Thyroid gland (tissue), 4 donors: ENCODE measurements at places on chromosomes 12 and 14. TPM values are rescaled to one million over a fixed set of nuclear protein-coding genes. Genes with fewer than 3 reads are reported as not detected.

HOXC5 gene
- total RNA-seq: 0.27 TPM

GZMB gene
- 0.45 TPM for total RNA-seq

DNA sequence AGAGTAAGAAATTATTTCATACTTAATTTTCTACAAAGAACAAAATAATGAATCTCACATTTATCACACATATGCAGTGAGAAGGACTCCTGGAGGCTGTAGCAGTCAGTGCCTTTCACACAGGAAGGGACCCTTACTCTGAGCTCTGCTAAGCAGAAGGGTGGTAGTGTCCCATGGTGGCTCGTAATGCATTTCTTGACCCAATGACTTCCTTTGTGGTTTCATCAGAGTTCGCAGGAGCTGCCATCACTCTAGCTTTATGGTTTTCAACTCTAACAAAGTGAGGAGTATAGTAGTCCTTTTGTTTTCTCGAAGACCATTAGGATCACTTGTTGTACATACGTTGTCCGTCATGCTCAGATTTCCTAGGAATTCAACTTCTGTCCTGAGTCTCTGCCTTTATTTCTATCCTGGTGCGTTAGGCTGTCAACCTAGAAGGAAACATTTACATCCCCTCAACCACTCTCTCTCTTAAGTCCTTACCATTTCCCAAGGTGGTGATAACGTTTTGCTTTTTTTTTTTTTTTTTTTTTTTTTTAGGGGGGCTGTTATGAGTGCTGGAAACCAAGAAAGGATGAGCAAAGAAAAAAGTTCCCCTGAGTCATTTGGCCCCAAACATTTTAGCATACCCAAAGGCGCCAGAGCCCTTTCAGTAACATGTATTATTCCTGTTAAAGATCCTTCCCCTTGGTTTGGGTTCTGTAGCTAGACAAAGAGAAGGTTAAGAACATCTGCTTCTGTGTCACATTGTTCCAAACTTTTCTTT is 37.2 kb downstream of the GABARAPL1 start:
- H3K4me1 ChIP-seq: no peaks in the 10 kb centered on the region
- no peak overlapping the region for H3K27ac ChIP-seq
- DNase-seq: no peak
- no peak overlapping the region for H3K4me3 ChIP-seq
- H3K36me3 ChIP-seq: no peaks in the 10 kb centered on the region

- H3K36me3 ChIP-seq: no peaks in the 10 kb centered on the region
- H3K4me1 ChIP-seq: no peaks in the 10 kb centered on the region
- DNase-seq: peak; percentile 27
Measured at GRCh38 chr14:79279645-79280597, 931.4 kb downstream of the DIO2 start.

- H3K27me3 ChIP-seq: no peaks in the 10 kb centered on the region
- H3K36me3 ChIP-seq: no peaks in the 10 kb centered on the region
- peaks cover 22% of the 10 kb centered on the region for H3K4me1 ChIP-seq
Measured at GRCh38 chr14:35351897-35352273, 52.7 kb downstream of the NFKBIA start.

- H3K36me3 ChIP-seq: no peaks in the 10 kb centered on the region
- H3K4me3 ChIP-seq: no peak overlapping the region
- H3K27me3 ChIP-seq: no peaks in the 10 kb centered on the region
- DNase-seq: no peak
Measured at GRCh38 chr12:103832048-103832997, 8.7 kb downstream of the NT5DC3 start.
